ENCODE measurements at places on chromosomes 4 and X.

DNA sequence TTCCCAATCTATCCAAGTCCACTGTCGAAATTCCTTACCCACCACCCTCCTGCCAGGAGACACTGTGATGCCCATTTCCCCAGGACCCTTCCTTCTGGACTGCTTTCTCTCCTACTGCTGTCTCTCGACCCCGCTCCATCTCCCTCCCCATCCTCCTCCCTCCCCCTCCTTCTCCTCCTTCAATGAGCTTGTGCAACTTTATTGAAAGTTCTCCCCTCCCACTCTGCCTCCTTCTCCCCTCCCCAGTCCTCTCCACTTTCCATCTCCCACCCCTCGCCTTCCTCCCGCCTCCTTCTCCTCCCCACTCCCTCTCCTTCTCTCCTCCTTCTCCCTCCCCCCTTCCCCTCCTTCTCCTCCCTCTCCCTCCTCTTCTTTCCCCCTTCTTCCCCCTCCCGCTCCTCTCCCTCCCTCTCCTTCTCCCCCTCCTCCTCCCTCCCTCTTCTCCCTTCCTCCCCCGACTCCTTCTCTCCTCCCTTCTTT lies 116.6 kb upstream of the FAT1 start:
- no peak for DNase-seq

GRCh38 chrX:5979338-5979737 lies 249.3 kb downstream of the NLGN4X start:
- DNase-seq, result no peak

- no peak for DNase-seq
Measured at GRCh38 chrX:149198980-149199732, 305.9 kb downstream of the IDS start.

DNA sequence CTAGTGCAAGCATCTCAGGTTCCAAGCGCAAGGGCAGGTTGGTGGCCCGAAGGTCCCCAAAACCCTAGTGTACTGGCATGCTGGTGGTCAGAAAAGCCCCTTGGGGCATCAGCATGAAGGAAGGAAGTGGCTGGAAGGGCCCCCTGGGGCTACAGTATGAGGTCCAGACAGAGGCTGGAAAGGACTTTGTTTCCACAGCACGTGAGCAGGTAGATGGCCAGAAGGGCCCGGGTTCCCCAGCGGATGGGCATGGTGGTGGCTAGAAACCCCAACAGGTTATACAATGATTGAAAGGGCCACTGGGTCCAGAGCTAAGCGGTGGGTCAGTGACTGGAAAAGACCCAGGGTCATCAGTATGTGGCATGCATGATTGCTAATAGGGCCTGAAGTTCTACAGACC lies 34.7 kb upstream of the DCAF8L1 start:
- no peak for DNase-seq

GRCh38 chr4:144360146-144360793 lies 219.8 kb upstream of the GYPA start:
- no peak for DNase-seq

GRCh38 chrX:17750436-17750835 lies 13.1 kb downstream of the SCML1 start:
- no peak for DNase-seq

- DNase-seq, result no peak
Measured at GRCh38 chr4:83174844-83175414, 60.4 kb upstream of the PLAC8 start.

DNA sequence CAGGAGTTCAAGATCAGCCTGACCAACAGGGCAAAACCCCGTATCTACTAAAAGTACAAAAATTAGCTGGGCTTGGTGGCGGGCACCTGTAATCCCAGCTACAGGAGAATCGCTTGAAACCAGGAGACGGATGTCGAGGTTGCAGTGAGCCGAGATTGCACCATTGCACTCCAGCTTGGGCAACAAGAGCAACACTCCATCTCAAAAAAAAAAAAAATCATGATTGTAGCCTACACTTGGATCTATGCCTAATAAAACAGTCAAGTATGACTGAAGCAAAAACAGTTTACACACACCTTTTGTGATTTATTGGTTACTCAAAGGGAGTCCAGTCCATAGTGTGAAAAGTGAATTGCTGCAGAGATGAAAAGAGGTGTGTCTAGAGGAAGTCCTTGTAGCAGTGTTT lies 34.7 kb upstream of the TASL start:
- no peak for DNase-seq
